Ascending aorta (tissue), 2 donors: ENCODE measurements at places on chromosomes 1 and 21.

DNA sequence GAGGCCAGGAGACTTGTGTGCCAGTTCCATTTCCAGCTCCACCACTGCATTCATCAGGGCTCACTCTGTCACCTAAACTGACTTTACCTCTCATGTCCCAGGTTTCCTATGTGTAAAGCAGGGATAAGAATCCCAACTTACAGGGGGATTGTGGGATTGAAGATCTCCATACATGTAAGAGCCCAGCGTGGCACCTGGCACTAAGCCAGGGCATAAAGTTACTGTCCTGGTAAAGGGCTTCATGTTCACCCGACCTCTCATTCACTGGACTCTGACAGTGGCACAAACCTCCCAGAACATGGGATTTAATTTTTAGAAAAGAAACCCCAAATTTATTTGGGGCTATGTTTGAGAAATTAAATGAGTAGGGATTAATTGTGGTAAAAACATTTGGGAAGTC is 8.9 kb upstream of the IGFN1 start:
- H3K4me1 ChIP-seq = no peaks in the 10 kb centered on the region
- no peak overlapping the region for H3K4me3 ChIP-seq
- H3K36me3 ChIP-seq = no peaks in the 10 kb centered on the region
- DNase-seq = no peak
- H3K27me3 ChIP-seq = no peaks in the 10 kb centered on the region
- no peak overlapping the region for H3K27ac ChIP-seq

GRCh38 chr1:26350701-26351589 is 3.0 kb downstream of the CRYBG2 start:
- H3K4me3 ChIP-seq = no peak overlapping the region
- no peaks in the 10 kb centered on the region for H3K36me3 ChIP-seq
- no peak for DNase-seq
- no peaks in the 10 kb centered on the region for H3K27me3 ChIP-seq

DNA sequence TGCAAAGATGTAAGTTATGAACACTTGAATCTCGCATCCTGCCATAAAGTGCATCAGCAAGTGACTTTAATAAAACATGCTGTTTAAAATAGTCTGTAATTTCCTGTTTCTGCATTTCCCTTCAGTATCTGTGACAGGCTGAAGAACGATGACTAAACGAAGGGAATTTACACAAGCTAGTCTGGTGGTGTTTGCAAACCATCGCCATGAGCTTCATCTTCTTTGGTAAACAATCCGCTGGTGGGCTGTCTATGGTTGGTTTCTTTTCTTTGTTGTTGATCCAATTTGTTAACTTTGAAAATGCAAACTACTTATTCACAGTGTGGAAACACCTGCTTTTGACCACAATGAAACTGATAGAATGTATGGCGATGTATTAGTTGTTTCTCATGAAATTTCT is 13.9 kb downstream of the SERTAD4 start:
- no peaks in the 10 kb centered on the region for H3K27me3 ChIP-seq
- H3K36me3 ChIP-seq = peaks cover 4% of the 10 kb centered on the region
- DNase-seq = no peak
- no peak overlapping the region for H3K27ac ChIP-seq
- H3K4me1 ChIP-seq = no peaks in the 10 kb centered on the region

GRCh38 chr1:178684542-178685000 is 40.5 kb upstream of the RALGPS2 start:
- H3K27me3 ChIP-seq = no peaks in the 10 kb centered on the region
- no peaks in the 10 kb centered on the region for H3K4me1 ChIP-seq
- no peaks in the 10 kb centered on the region for H3K36me3 ChIP-seq
- no peak overlapping the region for H3K4me3 ChIP-seq
- DNase-seq = no peak

DNA sequence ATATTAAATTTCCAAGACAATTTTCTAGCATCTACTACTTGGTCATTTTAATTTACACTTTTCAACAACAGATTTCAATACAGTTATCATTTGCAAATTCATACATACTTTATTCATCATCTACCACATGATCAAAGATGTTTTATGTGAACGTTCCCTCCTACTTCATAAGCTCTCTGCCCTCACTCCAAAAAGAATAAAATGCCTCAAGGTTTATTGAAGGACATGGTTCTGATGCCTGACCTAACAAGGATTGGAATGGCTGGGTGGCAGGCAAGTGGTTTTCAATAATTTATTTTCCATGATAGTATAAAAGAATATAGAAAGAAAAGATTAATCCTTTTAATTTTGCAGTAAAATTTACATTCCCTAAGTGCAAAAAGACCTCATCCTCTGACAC is 5.4 kb downstream of the CDKN2C start:
- DNase-seq = no peak
- peak overlapping the region; percentile 92 for H3K27ac ChIP-seq
- no peaks in the 10 kb centered on the region for H3K4me1 ChIP-seq
- H3K36me3 ChIP-seq = no peaks in the 10 kb centered on the region

DNA sequence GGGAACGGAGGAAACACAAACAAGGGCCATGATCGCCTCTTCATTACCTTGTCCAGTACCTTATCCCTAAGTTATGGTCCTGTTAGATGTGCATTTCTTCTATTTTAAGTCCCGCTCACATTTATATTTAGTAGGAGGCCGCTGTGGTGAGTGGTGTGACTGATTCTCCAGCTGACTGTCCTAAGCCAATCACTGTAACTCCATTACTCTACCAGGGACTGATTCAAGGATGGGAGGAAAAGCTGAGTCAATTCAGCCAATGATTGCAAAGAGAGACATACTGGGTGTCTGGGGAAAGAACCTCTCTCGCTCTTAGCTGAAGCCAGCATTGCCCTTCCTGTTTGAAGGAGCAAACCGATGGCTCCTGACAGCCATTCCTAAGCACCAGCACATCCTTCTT is 59.7 kb downstream of the TGFBR3 start:
- peaks cover 7% of the 10 kb centered on the region for H3K4me1 ChIP-seq
- no peak overlapping the region for H3K4me3 ChIP-seq
- no peaks in the 10 kb centered on the region for H3K36me3 ChIP-seq
- H3K27me3 ChIP-seq = no peaks in the 10 kb centered on the region
- no peak for DNase-seq

- DNase-seq = no peak
- no peaks in the 10 kb centered on the region for H3K4me1 ChIP-seq
- H3K27me3 ChIP-seq = no peaks in the 10 kb centered on the region
- H3K4me3 ChIP-seq = no peak overlapping the region
Observed at GRCh38 chr21:16069178-16070112, 339.7 kb downstream of the USP25 start.

GRCh38 chr1:232463225-232463624 is 166.7 kb downstream of the SIPA1L2 start:
- DNase-seq = no peak
- no peaks in the 10 kb centered on the region for H3K4me1 ChIP-seq
- H3K4me3 ChIP-seq = no peak overlapping the region

DNA sequence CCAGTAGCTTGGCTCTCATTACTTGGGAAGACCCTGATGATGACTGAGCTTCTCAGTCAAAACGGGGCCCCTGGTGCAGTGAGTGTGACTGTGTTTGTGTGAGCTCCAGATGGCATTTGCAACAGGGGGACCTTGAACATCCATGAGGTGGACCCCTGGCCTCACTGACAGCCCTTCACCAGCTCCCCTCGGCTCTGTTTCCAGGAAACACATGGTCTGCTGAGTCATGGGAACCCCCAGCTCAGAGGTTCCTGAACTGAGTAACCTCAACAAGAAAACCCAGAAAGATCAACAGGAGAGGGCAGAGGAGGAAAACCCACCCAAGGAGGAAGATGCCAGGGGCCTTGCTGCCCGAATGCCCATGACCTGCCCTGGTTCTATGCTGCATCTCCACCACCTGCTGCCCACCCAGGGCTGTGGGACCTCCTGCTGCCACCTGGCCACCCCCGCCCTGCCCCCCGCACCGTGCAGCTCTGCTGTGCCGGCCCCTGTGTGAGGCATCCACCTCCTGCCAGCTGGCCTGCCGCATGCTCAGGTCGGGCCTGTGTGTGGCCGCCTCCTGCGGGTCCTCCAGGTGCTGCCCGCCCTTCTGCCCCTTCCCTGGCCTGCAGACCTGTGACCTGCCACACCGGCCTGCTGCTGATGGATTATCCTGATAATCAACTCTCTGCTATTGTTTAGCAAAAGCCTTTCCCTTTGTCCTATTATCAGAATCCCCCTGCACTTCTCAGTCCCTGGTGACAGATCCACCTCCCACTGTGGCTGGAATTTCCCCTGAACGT is 4.2 kb upstream of the KRTAP12-1 start:
- H3K4me1 ChIP-seq = no peaks in the 10 kb centered on the region
- DNase-seq = no peak
- no peak overlapping the region for H3K27ac ChIP-seq
- no peak overlapping the region for H3K4me3 ChIP-seq
- no peaks in the 10 kb centered on the region for H3K27me3 ChIP-seq

- H3K4me1 ChIP-seq = no peaks in the 10 kb centered on the region
- no peak overlapping the region for H3K27ac ChIP-seq
- DNase-seq = no peak
- H3K27me3 ChIP-seq = no peaks in the 10 kb centered on the region
- no peaks in the 10 kb centered on the region for H3K36me3 ChIP-seq
Observed at GRCh38 chr21:44509539-44509938, 30.5 kb downstream of the KRTAP10-1 start.

DNA sequence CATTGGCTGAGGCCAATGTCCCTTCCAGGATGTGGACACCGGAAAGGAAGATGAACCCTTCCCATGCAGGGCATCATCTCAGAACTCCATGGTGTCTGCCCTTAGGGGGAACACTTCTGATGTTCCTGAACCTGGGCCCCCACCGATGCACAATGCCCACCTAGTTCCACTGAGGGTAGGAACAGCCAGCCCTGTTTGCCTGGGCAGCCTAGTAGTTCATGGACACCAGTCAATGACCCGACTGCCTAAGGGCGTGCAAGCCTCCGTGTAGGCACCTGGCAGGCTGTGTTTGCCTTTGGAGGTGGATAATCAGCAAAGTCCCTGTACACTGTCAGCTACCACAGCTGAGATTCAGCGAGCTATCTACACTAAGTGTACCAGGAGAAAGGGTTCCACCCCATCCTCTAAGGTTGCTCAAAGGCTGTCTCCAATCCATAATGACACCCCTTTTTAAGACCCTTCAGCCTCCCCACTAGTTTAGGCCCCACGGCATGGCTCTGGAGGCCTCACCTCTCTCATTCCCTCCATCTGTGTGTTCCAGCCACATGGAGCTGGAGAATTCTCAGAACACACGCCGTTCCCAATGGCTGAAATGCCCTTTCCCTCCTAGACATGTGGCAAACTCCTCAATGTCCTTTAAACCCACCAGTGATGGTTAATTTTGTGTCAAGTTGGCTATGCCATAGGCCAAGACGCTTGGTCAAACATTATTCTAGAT is 124.8 kb upstream of the EDN2 start:
- no peaks in the 10 kb centered on the region for H3K4me1 ChIP-seq
- H3K27me3 ChIP-seq = no peaks in the 10 kb centered on the region
- H3K36me3 ChIP-seq = no peaks in the 10 kb centered on the region

- H3K4me3 ChIP-seq = no peak overlapping the region
- H3K27ac ChIP-seq = no peak overlapping the region
- no peak for DNase-seq
Observed at GRCh38 chr1:76330991-76331603, 256.6 kb downstream of the ST6GALNAC3 start.

GRCh38 chr1:219924342-219924741 is 4.0 kb downstream of the SLC30A10 start:
- H3K27me3 ChIP-seq = peaks cover 3% of the 10 kb centered on the region
- H3K27ac ChIP-seq = no peak overlapping the region
- H3K4me1 ChIP-seq = no peaks in the 10 kb centered on the region

DNA sequence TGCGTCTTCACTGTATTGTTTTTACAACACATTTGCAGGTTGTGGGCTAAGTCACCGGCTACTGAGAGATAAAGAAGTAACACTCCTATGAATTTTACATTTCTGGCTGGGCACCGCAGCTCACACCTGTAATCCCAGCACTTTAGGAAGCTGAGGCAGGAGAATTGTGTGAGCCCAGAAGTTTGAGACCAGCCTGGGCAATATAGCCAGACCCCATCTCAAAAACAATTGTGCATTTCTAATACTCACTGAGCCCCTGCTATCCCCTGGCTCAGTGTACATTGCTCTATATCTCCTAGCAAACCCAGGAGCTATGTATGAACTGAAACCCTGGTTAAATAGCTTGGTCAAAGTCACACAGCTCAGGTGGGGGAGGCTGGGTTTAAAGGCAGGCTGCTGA is 108.7 kb downstream of the ZNF281 start:
- no peaks in the 10 kb centered on the region for H3K27me3 ChIP-seq
- H3K27ac ChIP-seq = no peak overlapping the region
- H3K36me3 ChIP-seq = no peaks in the 10 kb centered on the region
- peak overlapping the region; percentile 87 for H3K4me3 ChIP-seq
- DNase-seq = no peak

DNA sequence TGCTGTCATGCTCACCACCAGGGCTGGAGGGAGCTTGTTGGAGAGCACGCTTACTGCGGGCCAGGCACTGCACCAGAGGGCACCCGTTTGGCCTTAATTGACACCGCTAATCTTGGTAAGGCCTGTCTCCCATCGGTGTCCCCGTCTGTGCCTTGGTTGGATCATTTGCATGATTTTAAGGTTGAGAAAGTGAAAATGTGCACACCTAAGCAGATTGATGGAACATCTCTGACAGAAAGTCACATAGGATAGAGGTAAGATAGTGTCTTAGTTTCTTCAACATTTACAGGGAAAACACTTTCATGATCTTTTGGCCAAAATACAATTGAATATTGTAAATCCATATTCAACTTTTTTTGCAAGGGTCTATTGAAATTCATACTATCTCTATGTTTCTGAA is 255.5 kb downstream of the KCNJ6 start:
- H3K36me3 ChIP-seq = no peaks in the 10 kb centered on the region
- no peak for DNase-seq
- H3K27ac ChIP-seq = no peak overlapping the region
- H3K4me1 ChIP-seq = peaks cover 14% of the 10 kb centered on the region
- no peaks in the 10 kb centered on the region for H3K27me3 ChIP-seq

DNA sequence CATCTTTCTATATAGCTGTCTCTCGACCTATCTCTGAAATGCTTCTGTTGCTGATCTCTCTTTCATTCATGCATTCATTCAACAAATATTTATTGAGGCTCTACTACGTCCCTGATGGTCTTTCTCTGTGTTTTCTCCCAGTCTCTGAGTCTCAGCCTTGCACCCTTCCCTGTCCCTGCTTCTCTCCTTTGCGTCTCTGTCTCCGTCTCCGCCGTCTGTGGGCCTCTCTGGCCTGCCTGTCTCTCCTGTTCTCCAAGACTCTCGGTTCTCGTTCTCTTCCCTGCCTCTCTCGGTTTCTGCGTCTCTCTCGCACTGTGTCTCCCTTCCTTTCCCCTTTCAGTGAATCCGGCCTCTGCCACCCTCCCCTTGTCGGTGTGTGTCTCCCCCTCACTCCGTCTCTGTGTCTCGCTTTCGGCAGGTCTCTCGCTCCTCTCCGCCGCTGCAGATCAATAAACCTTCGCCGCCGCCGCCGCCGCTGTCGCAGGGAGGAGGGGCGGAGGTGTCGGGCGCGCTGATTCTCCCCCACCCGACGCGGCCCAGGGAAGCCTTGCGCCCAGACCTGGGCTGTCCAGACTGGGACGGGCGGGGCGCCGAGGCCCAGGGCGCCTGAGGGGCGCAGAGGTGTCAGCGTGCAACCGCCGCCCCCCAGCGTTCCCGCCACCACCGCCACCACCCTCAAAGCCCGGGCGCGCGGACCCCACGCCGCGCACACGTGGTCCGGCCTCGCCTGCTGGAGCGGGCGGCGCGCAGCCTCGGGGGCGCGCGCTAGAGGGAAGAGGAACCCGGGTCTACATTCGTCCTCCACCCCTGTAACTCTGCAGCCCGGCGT is 3.0 kb downstream of the EFNA3 start:
- DNase-seq = no peak
- H3K4me1 ChIP-seq = peaks cover 36% of the 10 kb centered on the region
- H3K27me3 ChIP-seq = peaks cover 42% of the 10 kb centered on the region
- peak overlapping the region; percentile 38 for H3K4me3 ChIP-seq
- no peaks in the 10 kb centered on the region for H3K36me3 ChIP-seq
